ENCODE measurements at places on chromosomes 12 and 14. TPM values are rescaled to one million over a fixed set of nuclear protein-coding genes. Genes with fewer than 3 reads are reported as not detected.

The PMEL gene
- total RNA-seq, result 1.5 TPM

The SOAT2 gene
- total RNA-seq, result not detected

The KRT74 gene
- total RNA-seq, result not detected

The RNASE4 gene
- 15.8 TPM for total RNA-seq

The OTUB2 gene
- 2.4 TPM for total RNA-seq

The ANO2 gene
- total RNA-seq, result under 0.01 TPM

The GAS2L3 gene
- total RNA-seq, result 44.6 TPM

All from uterine smooth muscle cell (primary cell).